ENCODE measurements at places on chromosomes 4 and X.

GRCh38 chr4:177077095-177077971 is 232.3 kb upstream of the NEIL3 start:
- no peak for ATAC-seq

- ATAC-seq = no peak
These were observed 14.1 kb upstream of the KCNIP4 start for GRCh38 chr4:21962691-21963090.

DNA sequence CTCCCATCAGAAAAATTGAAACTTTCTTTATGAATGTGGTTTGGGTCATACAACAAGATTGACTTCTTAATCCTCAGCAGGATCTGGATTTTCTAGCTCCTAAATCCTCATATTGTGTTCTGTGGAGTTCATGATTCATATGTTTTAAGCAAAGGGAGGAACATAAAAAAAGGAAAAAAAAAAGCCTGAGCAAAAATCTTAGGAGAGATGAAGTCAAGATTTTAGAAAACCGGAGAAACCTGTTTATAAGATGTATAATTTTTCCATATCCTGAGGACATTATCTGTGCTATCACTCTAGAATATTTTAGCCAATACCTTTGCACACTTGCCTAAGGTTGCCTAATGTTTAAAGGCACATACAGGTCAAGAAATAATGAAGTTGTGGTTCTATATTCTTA is 7.0 kb upstream of the EREG start:
- ATAC-seq = no peak

GRCh38 chrX:154661170-154661569 is 7.8 kb upstream of the CTAG2 start:
- peak; percentile 54 for ATAC-seq

GRCh38 chr4:24781999-24782745 is 13.2 kb upstream of the SOD3 start:
- ATAC-seq = no peak

DNA sequence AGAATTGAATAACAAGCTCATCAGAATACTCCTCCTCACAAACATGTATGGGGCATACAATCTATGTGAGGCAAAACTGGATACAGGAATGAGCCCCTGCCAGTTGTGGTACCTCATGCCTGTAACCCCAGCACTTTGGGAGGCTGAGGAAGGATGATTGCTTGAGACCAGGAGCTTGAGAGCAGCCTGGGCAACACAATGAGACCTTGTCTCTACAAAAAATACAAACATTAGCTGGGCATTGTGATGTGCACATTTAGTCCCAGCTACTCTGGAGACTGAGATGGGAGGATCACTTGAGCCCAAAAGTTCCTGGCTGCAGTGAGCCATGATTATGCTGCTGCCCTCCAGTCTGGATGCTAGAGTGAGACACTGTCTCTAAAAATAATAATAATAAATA is 611.0 kb downstream of the NLGN4X start:
- ATAC-seq = no peak

DNA sequence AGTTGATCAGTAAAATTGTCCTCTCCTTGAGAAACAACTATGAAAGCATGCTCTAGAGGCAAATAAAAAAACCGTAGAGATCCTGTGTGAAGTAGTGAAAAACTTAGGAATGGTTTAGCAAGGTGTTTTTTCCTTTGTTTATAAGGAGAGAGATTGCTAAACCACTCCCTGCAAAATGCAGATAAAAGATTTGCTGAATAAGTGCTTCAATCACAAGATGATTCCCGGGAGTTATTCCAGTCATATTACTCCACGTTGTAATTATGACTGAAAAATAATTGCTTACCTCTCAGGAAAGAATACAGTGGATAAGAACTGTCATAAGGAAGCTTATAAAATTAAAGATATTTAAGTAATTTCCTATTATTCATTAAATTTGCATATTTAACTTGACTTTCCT is 2.8 kb downstream of the GK start:
- ATAC-seq = no peak

DNA sequence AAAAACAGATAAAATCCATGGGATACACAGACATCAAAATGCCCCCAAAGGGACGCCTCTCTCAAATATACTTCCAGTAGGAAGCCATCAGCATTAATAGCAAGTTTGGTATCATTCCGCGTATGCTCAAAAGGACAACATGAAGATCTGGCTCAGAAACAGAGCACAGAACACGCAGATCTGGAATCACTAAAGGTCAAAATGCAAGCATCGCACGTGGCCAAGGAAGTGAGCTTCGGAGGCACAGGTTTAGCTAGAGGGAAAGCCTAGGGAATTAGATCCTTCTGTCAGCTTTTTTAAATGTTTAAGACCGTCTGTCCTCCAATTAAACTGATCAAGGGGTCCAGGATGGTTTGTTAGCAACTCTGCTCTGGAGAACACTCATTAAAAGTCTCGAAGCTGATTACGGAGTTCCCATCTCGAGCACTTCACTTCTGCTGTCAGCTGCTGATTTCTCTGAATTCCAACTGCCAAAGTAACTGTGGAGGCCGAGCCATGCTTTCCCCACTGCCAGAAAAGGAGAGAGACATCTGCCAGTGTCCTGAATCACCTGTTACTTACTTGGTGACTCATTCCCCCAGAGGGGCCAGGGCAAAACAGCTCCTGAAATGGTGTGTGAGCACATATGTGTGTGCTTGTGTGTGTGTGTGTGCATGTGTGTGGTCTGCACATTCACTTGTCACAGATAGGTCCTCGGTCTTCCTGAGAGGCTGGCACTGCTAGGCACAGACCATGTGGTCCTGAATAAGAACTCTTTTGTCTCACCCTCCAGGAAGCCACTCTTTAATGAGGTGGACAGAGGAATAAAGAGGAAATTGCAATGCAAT is 177.7 kb upstream of the PPARGC1A start:
- no peak for ATAC-seq

DNA sequence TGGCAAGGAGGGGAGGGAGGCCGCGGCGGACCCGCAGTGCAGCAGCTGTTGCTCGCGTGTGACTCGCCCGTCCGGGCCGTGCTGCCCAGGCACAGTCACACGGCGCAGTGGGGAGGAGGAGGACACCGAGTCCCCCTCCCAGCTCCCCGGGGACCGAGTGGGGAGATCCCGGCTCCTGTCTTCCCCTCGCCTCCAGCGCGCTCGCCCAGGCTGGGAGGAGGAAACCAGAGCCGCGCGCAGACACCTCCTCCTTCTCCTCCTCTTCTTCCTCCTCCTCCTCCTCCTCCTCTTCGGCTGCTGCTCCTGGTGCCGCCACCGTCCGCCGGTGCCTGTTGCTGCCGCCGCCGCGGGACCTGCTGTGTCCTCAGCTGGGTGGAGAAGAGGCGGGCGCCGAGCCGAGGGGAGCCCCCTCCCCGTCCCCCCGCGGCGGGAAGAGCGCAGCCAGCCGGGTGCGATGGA is at the start of gene TBC1D1:
Gene TBC1D1 (plus strand): TSS at position 284 of the 459 bp plus-strand sequence. CDS start 11,012 bp downstream, outside the sequence.
- ATAC-seq = peak; percentile 68

DNA sequence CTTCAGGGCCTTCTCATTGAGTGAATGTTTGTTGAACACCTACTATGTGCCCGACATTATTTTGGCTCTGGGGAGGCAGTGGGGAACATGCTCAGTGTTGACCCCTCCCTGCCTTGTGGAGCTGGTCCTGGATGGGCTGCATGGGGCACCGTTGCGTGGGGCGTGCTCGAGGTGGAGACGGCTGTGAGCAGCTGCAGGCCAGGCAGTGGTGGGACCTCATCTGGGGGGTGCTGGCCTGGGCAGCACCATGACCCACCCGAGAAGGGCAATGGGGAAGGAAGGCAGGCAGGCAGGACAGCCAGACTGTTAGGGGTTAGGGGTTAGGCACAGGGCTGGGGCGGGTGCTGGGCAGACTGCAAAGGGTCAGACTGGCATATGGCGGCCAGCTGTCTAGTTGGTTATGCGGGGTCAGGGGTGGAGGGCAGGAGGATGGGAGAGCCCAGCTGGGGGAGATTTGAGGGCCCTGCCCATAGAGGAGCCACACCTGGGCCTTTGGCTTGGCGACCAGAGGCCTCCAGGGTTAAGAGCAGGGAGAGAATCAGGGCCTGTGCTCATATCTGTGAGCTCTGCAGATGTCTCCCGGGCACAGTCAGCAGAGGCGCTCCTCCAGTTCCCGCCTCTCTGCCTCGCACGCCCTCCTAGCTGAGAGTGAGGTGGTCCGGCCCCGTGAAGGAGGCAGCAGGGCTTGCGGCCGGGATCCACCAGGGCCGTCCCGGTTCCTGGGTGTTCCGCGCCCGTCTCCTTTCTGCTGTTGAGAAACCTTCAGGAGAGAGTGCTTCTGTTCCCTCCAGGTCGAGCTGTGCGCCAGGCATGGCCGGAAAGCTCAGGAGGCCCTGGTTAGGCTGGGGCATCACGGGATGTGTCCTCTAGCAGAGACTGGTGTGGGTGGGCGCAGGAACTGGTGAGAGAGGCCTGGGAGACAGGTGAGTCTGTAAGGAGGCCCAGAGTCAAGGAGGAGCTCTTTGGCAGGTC is 73.3 kb downstream of the RGS12 start:
- ATAC-seq = no peak

- no peak for ATAC-seq
These were observed 36.7 kb upstream of the GABRQ start for GRCh38 chrX:152600853-152601633.

DNA sequence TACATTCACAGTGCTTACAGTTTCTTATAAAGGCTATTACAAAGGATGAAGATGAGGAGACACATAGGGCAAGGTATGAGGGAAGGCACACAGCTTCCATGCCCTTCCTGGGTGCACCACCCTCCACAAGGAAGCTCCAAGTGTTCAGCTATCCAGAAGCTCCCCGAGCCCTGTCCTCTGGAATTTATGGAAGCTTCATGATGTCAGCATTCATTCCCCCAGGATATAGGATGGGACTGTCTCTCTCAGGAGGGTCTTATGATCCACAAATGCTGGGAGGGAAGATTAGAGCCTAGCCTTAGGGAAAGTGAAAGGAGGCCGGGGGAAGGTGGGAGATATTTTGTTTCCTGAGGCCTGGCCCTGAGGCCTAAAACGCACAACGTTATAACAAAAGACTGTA is 236.0 kb downstream of the ANK2 start:
- no peak for ATAC-seq

DNA sequence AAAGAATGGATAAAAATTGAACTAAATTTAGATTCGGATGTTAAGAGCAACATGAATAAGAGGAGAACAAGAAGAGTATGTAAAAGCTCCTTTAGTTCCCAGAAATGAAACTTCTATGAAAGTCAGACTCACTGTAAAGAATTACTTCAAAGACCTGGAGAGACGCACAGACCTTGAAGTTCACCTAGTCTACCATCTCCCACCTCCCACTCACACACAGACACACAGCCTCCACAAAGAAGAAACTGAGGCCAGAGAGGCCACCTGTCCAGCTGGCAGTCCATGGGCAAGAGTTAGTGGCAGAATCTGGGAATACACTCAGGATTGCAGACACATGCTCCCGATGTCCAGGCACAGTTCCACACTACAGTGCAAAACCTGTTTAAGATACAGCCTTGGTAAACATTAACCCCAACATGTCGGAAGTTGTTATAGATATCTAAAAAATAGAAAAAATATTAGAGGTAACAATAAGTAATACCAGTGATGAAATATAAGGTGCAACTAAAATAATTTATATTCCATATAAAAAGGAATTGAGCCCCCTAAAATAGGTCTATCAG is 288.8 kb downstream of the INPP4B start:
- no peak for ATAC-seq

GRCh38 chrX:66163849-66164411 is at the start of gene HEPH:
Gene HEPH (plus strand): TSS chrX:66164247. CDS start chrX:66170571, 6,324 bp downstream.
- no peak for ATAC-seq

DNA sequence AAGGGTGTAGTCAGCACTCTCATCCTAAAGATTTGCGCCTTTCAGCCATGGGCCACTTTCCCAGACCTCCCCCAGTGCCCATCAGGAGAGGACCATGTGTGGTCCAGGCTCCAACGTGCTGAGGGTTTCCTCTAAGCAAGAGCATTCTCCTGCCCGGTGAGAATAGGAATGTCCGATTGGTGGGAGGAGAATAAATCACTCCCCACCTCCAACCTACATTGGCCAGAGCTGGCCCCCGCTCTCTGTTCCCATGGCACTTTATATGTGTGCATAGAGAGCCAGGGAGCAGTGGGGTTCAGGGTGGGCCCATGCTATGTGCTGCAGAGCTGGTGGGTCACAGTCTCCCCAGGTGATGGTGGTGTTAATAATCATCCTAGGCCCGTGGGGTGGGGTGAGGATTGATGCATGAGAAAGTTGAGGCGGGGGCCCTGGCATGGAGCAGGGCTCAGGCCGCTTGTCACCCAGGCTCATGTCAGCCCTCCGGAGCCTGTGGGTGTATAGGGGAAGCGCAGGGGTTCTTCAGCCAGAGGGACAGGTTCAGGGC is 6.8 kb upstream of the SORCS2 start:
- ATAC-seq = no peak

- no peak for ATAC-seq
These were observed 17.0 kb downstream of the MRFAP1 start for GRCh38 chr4:6657242-6658208.

DNA sequence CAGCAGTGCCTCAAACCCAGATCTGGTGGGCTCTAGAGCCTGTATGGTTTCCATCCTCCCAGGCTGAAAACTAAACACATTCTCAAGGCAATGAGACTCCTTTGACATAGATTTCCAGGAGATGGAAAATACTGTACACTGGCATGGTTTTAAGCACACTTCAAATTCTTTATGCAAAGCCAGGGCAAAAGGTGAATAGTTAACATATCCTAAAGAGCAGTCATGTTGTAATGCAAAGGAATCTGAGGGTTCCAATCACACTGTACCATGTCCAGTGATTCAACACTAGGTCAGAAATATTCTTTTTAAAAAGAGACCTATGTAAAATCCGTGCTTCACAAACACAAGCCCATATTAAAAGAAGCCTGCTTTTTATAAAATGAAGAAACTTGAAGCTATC is 195.3 kb downstream of the QDPR start:
- no peak for ATAC-seq

DNA sequence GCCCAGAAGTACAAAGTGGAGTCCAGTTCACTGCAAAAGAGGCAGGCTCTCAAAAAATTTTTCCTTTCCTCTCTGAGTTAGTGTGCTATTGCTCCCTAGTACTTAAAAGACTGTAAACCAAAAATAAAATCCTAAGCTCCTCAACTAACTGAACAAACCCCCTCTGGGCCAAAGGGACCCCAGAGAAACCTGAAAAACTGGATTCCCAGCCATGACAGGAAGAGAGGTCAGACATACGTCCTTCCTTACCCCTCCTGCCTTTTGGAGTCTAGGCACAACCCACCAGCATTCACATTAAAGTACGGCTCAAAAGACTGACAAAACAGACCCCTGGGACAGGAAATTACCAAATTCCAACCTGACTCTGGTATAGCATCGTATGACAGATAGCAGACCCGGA is 957.9 kb upstream of the PRKX start:
- ATAC-seq = no peak

DNA sequence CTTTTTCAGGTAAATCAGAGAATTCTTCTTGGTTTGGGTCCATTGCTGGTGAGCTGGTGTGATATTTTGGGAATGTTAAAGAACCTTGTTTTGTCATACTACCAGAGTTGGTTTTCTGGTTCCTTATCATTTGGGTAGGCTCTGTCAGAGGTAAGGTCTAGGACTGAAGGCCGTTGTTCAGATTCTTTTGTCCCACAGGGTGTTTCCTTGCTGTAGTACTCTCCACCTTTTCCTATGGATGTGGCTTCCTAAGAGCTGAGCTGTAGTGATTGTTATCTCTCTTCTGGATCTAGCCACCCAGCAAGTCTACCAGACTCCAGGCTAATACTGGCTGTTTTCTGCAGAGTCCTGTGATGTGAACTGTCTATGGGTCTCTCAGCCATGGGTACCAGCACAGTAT is 367.5 kb upstream of the GATB start:
- ATAC-seq = no peak
